Small intestine (tissue), 16 donors: ENCODE measurements at places on chromosomes 1 and 21.

DNA sequence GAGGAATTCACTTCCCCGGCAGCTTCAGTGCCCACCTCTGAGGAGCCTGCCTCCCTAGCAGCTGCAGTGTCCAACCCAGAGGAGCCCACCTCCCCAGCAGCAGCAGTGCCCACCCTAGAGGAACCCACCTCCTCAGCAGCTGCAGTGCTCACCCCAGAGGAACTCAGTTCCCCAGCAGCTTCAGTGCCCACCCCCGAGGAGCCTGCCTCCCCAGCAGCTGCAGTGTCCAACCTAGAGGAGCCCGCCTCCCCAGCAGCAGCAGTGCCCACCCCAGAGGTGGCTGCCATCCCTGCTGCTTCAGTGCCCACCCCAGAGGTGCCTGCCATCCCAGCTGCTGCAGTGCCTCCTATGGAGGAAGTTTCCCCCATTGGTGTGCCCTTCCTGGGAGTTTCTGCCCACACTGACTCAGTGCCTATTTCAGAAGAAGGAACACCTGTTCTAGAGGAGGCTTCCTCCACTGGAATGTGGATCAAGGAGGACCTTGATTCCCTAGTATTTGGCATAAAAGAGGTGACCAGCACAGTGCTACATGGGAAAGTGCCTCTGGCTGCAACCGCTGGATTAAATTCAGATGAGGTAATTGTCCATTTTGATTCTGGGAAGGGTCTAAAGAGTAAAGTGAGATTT, 77.4 kb upstream of the BMP8A start:
- DNase-seq = no peak

DNA sequence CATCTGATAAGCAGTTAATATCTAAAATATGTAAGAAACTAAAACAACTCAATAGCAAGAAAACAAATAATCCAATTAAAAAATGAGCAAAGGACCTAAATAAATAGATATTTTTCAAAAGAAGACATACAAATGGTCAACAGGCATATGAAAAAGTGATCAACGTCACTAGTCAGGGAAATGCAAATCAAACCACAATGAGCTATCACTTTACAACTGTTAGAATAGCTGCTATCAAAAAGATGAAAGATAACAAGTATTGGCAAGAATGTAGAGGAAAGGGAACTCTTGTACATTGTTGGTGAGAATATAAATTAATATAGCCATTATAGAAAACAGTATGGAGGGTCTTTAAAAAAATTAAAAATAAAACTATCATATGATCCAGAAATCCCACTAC, 40.7 kb upstream of the NEK7 start:
- no peak for DNase-seq

GRCh38 chr1:215992620-215993019, 425.5 kb downstream of the KCTD3 start:
- no peak for DNase-seq

GRCh38 chr1:59477867-59478266, 181.0 kb downstream of the FGGY start:
- no peak for DNase-seq

DNA sequence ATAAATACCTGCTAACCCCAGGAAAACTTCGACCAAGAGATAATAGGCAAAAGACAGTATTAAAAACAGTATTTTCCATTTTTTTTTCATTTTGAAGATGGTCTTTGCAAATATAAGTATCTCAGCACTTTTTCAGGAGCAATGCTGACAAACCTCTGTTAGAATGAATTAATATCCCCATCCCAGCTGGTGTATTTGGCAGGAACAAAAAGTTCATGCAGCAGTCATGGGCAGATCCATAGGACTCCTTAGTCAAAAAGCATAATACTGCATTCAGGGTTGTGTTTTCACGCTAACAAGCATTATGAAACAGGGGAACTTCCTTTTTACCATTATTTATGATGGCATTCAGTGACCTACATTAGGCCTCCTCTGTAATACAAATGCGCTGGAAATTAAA, 344.0 kb downstream of the ST6GALNAC3 start:
- DNase-seq = no peak

- no peak for DNase-seq
Measured at GRCh38 chr1:22487781-22488180, 36.1 kb downstream of the ZBTB40 start.
